NCI-H1417 (cell line): ENCODE measurements at places on chromosomes 11 and 22.

DNA sequence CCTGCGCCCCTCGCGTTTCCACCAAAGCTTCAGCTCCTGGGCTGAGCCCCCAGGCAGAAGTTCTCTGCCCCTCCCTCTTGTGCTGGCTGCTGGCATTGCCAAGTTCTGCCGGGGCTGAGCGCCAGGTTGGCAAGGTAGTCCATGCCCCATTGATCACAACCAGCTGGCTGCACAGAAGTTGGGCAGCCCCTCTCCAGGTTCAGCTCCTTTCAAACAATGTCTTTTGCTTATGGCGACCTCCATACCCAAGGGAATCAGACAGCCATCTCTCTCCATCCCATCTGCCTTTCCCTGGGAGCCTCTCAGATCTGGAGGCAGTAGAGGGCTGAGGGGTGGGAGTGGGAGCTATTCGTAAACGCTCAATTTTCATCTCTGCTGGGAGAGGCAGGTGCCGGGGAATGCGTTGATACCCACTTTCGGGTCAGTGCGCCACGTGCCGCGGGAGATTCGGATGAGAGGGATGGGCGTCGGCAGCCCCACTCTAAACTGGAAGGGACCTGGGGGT, 1.5 kb downstream of the ADAMTS8 start:
- DNase-seq: peak; percentile 41

GRCh38 chr11:90187839-90188238, 35.0 kb downstream of the CHORDC1 start:
- no peak for DNase-seq

DNA sequence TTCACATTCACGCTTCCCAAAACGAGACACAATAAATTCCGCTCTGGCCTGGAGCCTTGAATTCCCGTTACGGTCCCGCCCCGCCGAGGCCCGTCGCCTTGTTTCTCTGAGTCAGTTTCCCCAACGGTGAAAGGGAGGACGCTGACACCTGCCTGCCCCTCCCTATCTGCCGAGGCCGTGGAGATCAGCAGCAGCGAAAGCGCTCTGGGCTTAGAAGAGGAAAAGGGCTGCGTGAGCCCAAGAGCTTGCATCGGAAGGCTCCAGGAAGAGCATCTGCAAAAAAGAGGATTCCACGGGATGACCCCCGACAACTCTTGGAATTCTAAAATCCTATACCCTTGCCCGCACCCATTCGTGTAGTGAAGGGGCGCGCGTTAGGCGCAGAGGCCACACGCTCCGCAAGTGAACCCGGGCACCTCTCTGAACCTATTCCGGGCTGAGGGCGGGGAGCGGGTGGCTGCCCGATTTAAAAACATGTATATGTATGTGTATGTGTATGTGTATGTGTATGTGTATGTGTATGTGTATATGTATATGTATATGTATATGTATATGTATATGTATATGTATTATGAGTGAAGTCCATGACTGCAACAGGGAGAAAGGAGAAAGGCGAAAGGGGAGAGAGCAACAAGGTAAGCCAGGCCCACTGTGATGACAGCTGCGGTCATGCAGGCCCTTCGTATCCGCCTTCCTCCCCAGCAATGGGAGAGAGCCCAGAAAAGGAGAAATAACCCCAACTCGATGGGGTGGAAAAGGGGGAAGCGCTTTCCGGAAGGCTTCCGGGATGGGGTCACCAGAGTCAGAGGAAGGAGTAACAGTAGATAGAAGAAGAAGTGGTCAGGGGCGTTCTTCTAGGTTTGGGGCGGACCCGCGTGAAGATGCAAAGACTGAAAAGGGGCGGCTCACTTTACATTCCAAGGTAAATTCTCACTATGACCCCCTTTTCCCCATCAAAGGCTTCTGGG, 948 bp upstream of the MRTFA start:
- peak; percentile 34 for DNase-seq

DNA sequence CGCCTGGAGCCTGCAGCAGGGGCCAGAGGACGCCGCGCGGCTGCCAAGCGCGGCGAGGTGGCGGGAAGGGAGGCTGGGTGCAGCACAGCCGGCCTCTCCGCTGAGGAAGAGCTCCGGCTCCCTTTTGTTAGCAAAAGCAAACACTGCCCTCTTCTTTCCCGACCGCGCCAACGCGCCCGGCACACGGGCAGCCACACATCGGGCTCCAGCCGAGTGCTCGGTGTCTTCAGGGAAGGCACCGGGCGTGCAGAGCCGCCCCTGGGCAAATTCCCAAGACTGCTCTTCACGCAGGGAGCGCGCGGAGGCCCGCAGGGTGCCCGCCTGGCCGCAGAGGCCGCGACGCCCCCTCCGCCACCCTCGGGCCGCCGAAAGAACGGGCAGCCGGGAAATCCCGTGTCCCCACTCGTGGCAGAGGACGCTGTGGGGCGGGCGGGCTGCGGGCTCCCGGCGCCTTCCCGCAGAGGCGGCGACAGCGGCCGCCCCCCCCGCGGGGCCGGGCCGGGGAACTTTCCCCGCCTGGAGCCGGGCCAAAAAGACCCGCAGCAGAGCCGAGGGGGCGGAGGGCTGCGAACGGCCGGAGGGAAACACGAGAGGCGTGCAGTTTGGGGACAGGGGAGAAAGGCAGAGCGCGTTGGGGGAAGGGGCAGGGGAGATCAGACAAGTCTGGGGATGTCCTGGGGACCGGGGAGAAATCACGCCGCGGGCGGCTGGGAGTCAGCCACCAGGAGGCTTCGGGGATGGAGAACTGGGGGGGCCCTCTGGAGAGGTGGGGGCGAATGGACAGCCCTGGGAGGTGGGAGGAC, 931 bp downstream of the CADM1 start:
- peak; percentile 90 for DNase-seq

- DNase-seq: peak; percentile 21
Measured at GRCh38 chr11:93054881-93055280, 85.4 kb downstream of the MTNR1B start.

DNA sequence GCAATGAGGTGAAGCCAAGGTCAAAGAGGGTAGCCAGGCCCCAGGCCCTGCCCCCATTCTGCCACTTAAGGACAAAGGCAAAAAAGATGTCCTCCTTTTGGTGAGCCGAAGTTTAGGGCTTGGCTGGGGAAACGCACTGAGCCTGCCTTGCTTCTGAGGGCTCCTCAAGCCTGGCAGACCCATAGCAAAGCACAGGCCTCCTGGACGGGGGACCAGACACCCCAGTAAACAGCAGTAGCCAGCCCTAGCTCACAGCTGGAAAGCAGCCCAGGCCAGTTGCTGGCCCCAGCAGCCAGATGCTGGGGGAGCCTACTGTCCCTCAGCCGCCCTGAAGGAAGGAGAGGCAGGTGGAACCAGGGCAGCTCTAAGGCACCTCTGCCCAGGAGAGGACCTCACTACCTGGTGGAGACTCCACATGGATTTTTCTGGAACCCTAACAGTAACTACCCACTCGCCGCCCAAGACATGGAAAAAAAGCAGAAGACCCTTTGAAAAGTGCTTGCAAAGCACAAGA, 3.8 kb upstream of the PYGM start:
- DNase-seq: no peak

GRCh38 chr22:46866591-46866990, 104.1 kb downstream of the TBC1D22A start:
- DNase-seq: no peak

DNA sequence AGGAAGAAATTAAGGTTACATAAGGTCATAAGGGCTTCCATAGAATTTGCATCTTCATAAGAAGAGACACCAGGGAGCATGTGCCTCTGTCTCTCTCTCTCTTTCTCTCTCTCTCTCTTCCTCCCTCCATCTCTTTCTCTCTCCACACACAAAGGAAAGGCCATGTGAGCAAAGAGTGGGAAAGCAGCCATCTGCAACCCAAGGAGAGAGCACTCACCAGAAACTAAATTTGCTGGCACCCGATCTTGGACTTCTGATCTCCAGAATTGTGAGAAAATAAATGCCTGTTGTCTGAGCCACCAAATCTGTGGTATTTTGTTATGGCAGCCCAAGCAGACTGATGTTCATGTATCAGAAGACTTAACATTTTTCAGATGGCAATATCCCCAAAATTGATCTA, 6.4 kb upstream of the KRTAP5-10 start:
- DNase-seq: no peak

DNA sequence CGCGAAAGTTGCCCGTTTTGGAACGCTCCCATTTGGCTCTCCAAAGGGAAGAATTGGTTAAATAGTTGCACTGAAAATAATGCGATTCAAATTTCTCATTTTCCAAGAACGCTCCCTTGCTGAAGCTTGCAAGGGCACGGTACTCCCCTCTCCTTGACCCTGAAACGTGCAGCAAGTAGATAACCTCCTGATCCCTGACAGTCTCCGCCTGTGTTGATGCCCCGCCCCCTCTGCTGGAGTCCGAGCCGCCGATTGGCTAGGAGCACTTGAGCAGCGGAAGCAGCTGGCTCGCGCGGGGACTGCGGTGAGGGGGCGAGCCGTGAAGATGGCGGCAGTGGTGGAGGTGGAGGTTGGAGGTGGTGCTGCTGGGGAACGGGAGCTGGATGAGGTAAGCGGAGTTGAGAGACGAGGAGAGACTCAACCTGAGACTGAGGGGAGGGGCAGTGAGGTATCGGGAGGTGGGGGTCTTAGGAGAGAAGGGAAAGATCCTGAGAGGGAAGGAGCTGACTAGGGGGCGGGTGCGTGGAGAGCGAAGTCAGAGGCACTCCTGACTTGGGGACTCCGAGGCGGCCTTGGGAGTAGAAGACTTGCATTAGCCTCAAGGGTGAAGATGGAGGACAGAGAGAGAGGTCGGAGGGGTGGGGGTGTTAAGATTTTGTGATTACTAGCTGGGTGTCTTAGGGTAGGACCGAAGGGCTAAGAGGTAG, at the start of gene RNF121:
TSS of gene RNF121 (plus strand) at position 310 of the 707 bp plus-strand sequence. CDS start at position 326, 16 bp downstream.
- peak; percentile 96 for DNase-seq

- DNase-seq: no peak
Measured at GRCh38 chr22:38824585-38824984, 19.2 kb downstream of the NPTXR start.

DNA sequence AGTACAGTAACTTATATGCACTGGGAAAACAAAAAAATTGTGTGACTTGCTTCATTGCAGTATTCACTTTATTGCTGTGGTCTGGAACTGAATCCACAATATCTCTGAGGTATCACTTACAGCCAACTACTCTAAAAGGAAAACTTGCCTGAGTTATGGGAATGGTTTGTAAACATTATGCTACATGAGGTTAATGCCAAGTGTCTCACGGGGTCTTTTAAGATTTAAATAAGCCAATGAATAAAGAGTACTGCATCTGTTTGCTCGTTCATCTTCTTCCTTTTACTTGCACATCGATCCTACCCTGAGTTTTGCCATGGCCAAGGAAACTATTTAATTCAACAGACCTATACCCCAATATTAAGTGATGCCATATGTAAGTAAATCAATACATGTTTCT, 72.0 kb upstream of the API5 start:
- no peak for DNase-seq

DNA sequence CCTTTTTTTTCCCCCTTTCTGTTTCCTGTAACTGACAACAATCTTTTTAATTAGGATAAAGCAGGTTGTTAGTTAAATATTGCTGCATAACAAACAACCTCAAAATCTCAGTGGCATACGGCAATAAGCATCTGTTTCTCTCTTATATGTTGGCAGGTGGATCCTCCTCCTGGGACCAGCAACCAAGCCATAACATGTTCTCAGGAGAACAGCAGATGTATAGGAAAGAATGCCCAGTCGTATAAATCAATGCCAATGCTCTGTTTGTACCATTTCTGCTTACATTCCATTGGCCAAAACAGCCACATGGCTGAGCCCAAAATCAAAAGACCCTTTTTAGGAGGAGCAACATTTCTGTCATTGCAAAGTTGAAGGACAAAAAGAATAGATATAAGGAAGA, 445.7 kb downstream of the AASDHPPT start:
- DNase-seq: no peak

DNA sequence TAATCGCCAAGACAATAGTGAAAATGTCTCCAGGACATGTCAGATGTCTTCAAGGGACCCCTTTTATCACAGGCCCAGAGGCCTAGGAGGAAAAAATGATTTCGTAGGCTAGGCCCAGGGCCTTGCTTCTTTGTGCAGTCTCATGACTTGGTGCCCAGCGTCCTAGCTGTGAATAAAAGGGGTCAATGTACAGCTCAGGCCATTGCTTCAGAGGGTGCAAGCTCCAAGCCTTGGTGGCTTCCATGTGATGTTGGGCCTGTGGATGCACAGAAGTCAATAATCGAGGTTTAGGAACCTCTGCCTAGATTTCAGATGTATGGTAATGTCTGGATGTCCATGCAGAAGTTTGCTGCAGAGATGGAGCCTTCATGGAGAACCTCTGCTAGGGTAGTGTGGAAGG, 20.7 kb upstream of the MTMR2 start:
- no peak for DNase-seq

- no peak for DNase-seq
Measured at GRCh38 chr22:35547987-35548721, 7.5 kb downstream of the RASD2 start.

GRCh38 chr11:112828421-112828820, 132.8 kb upstream of the NCAM1 start:
- DNase-seq: no peak

DNA sequence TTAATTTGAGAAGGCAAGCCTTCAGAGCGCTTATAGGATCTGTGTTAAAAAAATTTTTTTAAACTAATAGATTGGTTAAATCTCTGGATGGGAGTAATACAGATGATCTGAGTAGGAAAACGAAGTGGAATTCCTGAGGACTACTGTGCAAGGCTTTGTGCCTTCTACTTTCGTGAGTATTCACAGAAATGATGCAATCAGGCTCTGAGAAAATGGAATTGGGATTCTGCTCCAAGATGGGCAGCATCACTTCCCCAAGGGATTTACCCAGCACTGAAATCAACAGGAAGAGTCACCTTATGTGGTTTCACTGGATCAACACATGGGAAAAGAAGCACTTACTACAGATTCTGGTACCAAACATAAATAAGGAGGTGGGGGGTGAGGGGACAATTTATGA, 12.5 kb downstream of the KMT5B start:
- DNase-seq: no peak

- DNase-seq: no peak
Measured at GRCh38 chr11:41042688-41043087, 416.8 kb downstream of the LRRC4C start.

DNA sequence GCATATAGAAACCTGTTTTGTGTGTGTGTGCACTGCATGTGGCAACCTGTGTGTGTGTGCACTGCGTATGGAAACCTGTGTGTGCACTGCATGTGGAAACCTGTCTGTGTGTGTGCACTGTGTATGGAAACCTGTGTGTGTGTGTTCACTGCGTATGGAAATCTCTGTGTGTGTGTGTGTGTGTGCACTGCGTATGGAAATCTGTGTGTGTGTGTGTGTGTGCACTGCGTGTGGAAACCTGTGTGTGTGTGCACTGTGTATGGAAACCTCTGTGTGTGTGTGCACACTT, 72.2 kb upstream of the CCND1 start:
- no peak for DNase-seq

DNA sequence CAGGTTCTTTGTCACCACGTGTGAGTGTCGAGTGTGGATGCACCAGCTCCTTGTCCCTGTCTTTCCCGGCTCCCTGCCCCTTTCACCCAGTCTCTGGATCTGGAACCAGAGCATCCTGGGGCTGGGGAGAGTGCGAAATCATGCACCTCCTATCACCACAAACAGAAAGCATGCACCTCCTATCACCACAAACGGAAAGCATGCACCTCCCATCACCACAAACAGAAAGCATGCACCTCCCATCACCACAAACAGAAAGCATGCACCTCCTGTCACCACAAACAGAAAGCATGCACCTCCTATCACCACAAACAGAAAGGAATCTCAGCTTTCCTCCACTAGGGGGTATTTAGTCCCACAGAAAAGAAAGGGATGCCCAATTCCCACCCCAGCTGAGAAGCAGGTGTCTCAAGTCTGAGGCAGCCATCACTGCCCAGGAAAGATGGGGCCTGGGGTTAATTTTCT, 5.9 kb upstream of the GLB1L3 start:
- peak; percentile 59 for DNase-seq

- DNase-seq: no peak
Measured at GRCh38 chr11:82986446-82986845, 84.9 kb downstream of the DDIAS start.

- DNase-seq: no peak
Measured at GRCh38 chr11:119540370-119541125, 117.6 kb upstream of the THY1 start.
